HFFc6 (cell line): ENCODE measurements at places on chromosomes 1 and 21. TPM values are rescaled to one million over a fixed set of nuclear protein-coding genes. Genes with fewer than 3 reads are reported as not detected.
A peak's percentile ranks its signal among the peaks of the same experiment; 100 is the strongest.

The DMAP1 gene
- total RNA-seq = 29.2 to 34.6 TPM (median 29.7 TPM) in 3 replicates

GRCh38 chr1:226798427-226799411 is 59.6 kb upstream of the ITPKB start:
- peaks cover 16% of the 10 kb centered on the region for H3K27me3 ChIP-seq
- DNase-seq = no peak
- no peak overlapping the region for H3K4me3 ChIP-seq

GRCh38 chr1:194517567-194517966 is 1331.2 kb upstream of the B3GALT2 start:
- no peak overlapping the region for H3K4me3 ChIP-seq
- peaks cover 17% of the 10 kb centered on the region; the same call in 1 of the 2 replicates for H3K4me1 ChIP-seq
- no peak for DNase-seq
- H3K27ac ChIP-seq = no peak overlapping the region
- 0 out of 2 replicates have a peak, but pooled peaks cover 2% of the 10 kb centered on the region for H3K27me3 ChIP-seq

DNA sequence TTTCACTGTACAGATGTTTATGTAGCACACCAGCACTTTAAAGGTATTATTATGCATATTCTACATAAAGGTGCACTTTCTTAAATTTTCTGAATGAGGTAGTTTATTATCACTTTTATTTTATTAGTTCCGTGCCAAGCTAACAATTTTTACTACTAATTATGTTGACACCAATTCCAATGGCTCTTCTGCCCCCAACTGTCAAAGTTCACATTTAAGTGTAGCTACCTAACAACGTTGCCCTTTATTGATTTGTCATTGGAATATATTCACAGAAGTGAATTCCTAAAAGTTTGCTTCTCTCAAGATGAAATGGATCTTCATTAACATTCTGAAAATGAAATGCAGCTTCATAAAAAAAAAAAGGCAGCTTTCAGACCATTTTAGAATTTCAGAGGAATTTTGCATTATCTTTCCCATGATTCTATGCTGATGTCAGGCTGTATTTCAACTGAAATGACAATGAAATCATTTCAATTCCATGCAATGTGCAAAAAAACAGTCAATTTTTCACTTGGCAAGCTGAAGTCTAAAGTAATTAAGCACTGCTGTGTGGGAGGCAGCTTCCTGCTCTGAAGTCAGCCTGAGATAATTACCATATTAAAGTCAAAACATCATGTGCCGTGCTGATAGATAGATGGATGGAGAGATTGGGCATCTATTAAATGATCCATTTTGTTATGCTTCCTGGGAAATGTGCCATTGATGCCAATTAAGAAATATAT is 229.2 kb downstream of the TTLL7 start:
- DNase-seq = no peak
- H3K27ac ChIP-seq = no peak overlapping the region
- no peak overlapping the region for H3K4me3 ChIP-seq

The C21orf58 gene
- total RNA-seq = 4.0 to 7.7 TPM (median 7.1 TPM) in 3 replicates

- H3K4me3 ChIP-seq = no peak overlapping the region
- peak overlapping the region; percentile 68; the same call in 1 of the 2 replicates for H3K27ac ChIP-seq
- H3K27me3 ChIP-seq = peaks cover 6% of the 10 kb centered on the region; the same call in 1 of the 2 replicates
- DNase-seq = no peak
- peaks cover 62% of the 10 kb centered on the region for H3K4me1 ChIP-seq
Measured at GRCh38 chr1:184034761-184035379, 2.7 kb downstream of the COLGALT2 start.

The S100A7A gene
- total RNA-seq = not detected in 3 replicates

The CA14 gene
- total RNA-seq = not detected in 3 replicates
